ENCODE measurements at places on chromosomes 13 and 19.

- DNase-seq = no peak
These were observed 22.6 kb downstream of the CYP2F1 start for GRCh38 chr19:41136636-41137455.

DNA sequence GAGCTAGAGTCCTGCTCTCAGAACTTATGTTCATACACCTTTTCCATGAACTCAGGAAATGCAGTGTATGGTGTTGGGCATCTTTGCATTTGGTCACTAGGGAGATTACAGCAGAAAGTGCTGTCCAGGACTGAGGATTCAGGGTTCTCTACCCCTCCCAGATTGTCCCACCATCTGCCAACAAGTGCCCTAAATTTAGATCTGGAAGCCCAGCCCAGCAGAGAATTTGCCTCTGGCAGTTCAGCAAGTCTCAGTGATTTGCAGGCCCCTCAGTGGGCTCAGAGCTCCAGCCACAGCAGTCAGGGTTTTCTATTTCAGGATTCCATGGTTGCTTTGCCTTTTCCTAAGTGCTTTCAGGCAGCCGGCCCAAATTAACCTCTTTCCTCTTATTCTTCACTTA lies 23.4 kb downstream of the CNFN start:
- no peak for DNase-seq

DNA sequence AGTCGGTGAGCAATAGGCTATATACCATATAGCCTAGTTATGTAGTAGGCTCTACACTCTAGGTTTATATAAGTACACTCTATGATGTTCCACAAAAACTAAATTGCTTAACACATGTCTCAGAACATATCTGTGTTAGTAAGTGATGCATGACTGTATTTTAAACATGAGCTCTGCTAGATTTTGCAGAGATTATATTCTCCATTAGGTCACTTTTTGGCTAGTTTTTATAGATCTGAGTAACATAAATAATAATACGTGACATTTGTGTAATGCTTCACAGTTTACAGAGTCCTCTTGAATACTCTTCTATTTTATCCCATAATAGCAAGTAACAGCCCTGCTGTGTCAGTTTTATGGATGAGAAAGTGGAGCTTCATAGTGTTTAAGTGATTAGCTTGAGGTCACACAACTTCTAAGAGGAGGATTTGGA lies 47.8 kb downstream of the NDFIP2 start:
- no peak for DNase-seq

DNA sequence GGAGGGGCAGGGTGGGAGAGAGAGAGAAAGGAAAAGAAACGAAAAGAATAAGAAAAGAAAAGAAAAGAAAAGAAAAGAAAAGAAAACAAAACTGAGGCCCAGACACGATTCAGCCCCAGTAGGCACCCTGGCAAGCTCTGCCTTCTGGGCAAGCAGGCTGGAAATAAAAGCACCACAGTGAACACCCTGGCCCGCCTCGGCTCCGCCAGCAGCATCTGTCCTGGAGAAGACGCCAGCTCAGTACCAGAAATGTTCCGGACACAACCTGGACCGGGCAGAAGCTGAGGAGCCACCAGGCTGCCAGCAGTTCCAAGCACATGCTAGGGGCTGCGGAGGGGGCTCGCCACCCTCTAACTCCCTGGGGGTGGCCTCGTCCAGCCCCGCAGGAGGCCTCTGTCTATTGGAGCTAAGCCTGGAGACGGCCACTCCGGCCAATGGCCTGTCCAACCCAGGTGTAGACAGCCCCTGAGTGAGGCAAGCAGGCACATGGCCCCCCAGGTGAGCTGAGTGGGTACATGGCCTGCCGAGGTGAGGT lies 11.4 kb upstream of the CPAMD8 start:
- DNase-seq = no peak

GRCh38 chr19:1066748-1067340 lies at the start of gene ARHGAP45:
Gene ARHGAP45, plus strand, starts transcription at chr19:1067167. Its CDS starts 239 bp downstream, at chr19:1067406.
- no peak for DNase-seq

GRCh38 chr19:45407091-45407375 lies 589 bp downstream of the POLR1G start:
- DNase-seq = no peak

- DNase-seq = no peak
These were observed 4.0 kb downstream of the ZNF586 start for GRCh38 chr19:57773488-57773887.

- DNase-seq = no peak
These were observed 7.0 kb downstream of the MOB3A start for GRCh38 chr19:2089001-2089711.

DNA sequence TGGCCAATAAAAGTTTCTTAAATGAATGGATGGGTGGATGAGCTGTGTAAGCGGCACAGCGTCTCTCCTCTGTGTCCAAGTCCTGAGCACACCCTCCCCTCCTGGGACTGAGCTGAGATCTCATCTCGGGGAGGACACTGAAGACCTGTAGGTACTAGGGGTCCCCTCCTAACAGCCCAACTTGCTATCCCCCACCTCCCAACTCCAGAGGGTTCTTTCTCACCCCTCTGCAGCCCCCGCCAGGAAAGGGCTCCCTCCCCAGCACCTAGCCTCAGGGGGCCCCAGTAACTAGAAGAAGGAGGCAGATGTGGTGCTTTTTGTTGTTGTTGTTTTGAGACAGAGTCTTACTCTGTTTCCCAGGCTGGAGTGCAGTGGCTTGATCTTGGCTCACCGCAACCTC lies 1.1 kb upstream of the NANOS3 start:
- DNase-seq = no peak

GRCh38 chr19:42653841-42654240 lies 59.1 kb upstream of the CEACAM8 start:
- DNase-seq = no peak

- no peak for DNase-seq
These were observed 4.6 kb downstream of the TM9SF2 start for GRCh38 chr13:99505814-99506269.

DNA sequence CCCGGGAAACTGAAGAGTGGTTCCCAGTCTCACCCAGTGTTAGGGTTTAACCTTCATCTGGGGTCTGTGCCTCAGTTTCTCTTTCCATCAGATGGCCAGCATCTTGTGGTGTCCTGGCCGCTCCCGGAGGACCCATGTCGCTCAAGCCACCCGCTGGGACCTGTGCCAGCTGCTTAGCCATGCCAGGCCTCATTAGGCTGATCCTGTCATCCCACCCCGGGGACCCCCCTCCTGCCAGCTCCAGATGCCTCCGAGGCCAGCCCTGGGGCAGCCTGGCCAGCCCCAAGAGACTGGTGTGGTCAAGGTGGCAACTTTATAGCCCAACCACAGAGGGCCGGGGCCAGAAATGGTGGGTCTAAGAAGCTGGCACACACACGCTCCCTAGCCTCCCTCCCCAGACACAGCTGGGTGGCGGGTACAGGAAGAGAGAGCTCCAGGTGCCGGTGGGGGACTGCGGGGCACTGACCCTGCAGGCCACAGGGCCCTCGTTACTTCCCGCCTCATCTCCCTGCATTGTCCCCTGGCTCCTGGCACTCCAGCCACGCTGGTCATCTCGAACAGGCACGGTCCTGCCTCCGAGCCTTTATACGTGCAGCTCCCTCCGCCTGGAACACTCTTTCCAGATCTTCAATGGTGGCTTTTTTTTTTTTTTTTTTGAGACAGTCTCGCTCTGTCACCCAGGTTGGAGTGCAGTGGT lies 3.4 kb downstream of the NRTN start:
- DNase-seq = no peak

GRCh38 chr13:33184530-33184929 lies 101.0 kb downstream of the STARD13 start:
- no peak for DNase-seq

- DNase-seq = no peak
These were observed 7.0 kb upstream of the RB1 start for GRCh38 chr13:48296528-48296927.

GRCh38 chr13:50366488-50367174 lies 351.4 kb downstream of the KCNRG start:
- DNase-seq = no peak

- no peak for DNase-seq
These were observed 20.9 kb upstream of the KLF2 start for GRCh38 chr19:16303755-16304154.

GRCh38 chr13:97875218-97875617 lies 78.3 kb upstream of the IPO5 start:
- no peak for DNase-seq

- DNase-seq = no peak
These were observed 96.7 kb upstream of the TRPC4 start for GRCh38 chr13:37966266-37966665.

DNA sequence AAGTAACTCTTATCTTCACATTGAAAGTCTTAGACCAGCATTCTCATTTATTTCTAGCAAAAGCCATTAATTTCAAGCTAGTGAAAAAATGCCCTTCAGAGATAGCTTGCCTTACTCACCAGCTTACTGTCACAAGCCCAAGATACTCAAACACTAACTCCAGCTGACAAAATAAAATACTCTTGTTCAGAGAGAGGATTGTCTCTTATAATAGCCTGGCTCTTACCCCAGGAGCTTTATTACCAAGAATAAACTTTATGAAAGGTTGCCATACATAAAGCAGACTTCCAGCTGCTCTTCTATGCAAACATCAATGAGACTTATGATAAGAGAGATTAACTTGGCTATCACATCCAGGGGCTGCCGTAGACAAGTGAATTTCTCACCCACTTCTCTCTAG lies 53.6 kb downstream of the XPO4 start:
- DNase-seq = no peak

- DNase-seq = no peak
These were observed 55.1 kb upstream of the STARD13 start for GRCh38 chr13:33340631-33341030.
